CD4-positive, alpha-beta T cell treated with Interleukin-17A for 1 hour (primary cell): ENCODE measurements at places on chromosomes 3 and 15.

DNA sequence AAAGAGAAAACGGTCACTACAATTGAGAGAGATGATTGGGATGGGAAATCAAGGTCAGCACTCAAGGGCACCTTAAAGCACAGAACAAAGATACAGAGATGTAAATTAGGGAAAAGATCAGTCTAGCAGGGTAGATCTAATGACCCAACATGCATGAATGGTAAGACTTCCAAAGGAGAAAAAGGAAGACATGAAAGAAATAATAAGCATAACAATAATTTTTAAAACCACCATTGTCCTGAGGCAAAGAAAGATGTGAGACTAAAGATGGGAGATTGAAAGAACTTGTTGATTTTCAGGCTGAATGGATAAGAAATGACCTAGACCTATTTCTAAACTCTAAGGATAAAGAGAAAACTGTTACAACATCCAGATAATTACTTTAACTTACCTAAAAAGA is 34.8 kb upstream of the AMOTL2 start:
- no peak for DNase-seq

DNA sequence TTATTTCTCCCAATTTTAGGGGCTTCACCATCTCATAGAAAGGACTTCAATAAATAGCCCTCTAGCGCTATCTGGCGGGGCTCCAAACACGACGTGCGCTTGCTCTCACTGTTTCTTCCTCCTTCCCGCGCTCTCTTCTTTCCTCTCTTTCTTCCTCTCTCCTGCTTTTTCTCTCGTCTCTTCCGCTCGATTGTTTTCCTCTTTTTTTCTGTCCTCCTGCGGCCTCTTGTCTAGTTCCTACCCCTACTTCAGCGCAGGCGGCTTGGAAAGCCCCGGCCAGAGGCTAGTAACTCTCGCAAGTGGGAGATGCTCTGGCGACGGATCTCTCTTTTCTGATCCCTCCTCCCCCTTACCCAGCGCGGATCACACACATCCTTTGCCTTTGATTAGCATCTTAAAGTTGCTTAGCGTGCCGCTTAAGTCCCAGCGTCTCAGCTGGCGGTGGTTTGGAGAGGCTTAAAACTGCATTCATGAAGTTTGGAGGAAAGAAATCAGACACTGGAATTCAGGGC is 6.2 kb upstream of the MEIS2 start:
- no peak for DNase-seq

DNA sequence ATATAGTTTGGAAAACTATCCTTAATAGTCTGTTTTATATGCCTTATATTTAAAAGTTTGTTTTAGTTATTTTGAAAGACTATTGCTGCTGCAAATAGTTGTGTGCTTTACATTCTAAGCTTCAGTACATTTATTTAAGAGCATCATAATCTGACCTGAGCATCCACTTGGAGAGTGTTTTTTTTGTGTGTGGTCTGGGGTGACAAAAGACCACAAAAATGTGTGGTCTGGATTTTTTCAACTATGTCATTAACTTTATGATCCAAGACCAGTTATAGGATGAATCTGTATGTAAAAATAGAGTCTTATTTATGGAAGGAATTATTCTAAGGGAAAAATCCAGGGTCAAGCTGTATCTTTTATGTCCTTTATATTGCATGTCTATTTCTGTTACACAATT is 77.4 kb downstream of the SLTM start:
- DNase-seq, result no peak

GRCh38 chr3:72663429-72663828 is 184.8 kb downstream of the SHQ1 start:
- no peak for DNase-seq

DNA sequence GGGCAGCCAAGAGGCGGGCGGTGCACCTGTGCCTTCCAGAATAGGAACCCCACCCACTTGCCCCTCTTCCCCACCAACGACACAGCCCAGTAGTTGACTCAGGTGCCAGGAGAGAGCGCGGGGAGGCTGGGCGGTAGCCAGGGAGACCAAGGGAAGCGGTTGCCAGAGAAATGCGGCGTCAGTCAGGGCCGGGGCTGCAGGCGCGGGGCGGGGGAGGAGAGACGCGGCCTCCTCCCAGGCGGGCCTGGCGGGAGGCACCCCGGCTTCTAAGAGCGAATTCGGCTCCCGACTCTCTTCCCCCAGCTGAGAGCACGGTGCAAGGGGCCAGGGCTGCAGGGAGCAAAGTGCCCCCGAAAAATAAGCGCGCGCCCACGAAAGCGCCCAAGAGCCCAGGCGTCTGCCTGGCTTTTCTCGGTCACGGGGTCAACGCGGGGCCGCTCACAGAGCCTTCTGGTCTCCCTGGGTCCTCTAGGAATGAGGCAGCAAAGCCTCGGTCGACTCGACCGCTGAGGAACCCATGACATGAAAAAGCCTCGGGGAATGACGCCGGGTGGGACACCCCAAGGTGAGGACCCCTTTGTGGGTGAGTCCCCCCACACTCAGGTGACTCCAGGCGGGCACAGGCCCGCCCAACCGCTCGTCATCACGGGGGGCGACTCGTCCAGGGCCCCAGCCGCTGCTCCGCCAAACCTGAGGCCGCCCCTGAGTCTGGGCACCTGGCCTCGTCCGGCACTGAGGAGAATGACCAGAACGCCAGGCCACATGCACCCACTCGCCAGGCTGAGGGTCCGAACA is 716 bp downstream of the CPEB1 start:
- DNase-seq, result no peak

GRCh38 chr3:113275583-113275928 is 64.2 kb downstream of the BOC start:
- DNase-seq, result no peak

DNA sequence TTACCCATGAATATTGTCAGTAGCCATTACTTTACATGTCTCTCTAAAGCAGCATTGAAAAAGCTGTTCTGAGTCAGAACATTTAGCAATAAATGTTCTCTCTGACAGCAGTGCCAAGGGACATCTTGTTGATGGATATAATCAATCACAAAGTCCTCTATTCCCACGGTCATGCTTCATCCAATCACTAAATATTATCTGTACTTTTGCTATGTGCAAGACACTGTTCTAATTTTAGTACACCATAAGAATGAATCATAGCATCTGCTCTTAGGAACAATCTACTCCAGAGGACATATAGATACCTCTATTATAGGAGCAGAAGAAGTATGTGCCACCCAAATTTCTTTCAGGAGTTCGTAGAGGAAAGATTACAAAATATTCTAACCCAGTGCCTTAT is 142.5 kb upstream of the MBNL1 start:
- DNase-seq, result no peak

- DNase-seq, result no peak
These were observed 2.7 kb downstream of the MESP2 start for GRCh38 chr15:89778861-89779260.

GRCh38 chr3:128480278-128480677 is 12.7 kb downstream of the GATA2 start:
- DNase-seq, result no peak

GRCh38 chr3:143581972-143582722 is 266.1 kb downstream of the SLC9A9 start:
- no peak for DNase-seq

DNA sequence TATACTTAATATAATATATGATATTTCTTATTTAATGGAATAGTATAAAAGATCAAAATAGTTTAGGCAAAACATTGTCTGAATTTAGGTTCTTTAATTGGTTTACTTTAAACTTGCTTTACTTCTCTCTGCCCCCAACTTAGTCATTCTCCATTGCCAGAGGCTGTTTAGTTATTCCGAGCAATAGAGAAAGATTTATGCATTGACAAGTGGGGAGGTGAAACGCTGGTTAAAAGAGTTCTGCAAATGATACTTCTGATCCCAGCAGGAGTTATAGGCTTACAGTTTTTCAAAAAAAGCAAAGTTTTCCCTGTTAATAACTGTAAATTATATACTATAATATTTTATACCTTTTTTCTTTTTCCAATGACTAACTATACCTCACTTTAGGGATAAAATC is 145.4 kb downstream of the EPHA3 start:
- no peak for DNase-seq

DNA sequence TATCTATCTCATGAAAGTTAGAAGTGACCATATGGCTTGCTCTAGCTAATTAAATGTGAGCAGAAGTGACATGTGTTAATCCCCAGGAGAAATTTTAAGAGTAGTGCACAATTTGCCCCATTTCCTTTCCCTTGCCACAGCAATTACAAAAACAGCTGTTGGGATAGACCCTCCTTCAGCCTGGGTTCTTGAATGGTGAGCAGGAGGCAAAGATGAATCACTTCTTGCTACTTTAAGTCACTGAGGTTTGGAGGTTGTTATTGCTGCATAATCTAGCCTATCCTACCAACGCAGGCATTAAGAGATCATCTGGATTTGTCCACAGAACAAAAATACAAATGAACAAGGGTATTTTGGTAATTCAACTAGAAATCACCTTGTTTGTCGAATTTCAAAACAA is 51.7 kb upstream of the CAPN7 start:
- DNase-seq, result no peak

DNA sequence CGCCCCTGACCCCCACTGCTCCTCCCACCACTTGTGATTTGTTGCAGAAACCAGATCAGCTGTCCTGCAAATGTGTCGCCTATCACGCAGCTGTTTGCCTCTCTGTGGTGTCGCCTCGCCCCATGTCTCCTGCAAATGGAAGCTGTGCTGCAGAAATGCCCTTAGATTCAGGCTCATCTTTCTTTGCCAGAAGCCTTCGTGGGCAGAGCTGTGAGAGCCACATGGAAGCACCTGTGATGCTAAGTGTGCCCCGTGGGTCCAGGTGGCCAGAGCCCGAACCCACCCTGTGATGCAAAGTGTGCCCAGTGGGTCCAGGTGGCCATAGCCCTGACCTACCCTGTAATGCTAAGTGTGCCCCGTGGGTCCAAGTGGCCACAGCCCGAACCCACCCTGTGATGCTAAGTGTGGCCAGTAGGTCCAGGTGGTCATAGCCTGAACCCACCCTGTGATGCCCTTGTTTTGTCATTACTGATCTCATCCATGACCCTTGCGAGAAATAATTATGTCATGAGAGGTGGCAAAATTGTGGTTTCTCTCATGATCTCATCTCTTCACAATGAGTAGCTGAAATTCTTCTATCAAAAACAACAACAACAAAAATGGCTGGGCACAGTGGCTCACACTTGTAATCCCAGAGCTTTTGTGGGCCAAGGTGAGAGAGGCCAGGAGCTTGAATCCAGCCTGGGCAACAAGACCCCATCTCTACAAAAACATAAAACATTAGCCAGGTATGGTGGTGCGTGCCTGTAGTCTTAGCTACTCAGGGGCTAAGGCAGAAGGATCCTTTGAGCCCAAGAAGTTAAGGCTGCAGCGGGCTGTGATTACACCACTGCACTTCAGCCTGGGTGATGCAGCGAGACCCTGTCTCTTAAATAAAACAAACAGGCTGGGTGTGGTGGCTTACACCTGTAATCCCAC is 187.4 kb downstream of the GOLGA6L6 start:
- peak; percentile 13 for DNase-seq

DNA sequence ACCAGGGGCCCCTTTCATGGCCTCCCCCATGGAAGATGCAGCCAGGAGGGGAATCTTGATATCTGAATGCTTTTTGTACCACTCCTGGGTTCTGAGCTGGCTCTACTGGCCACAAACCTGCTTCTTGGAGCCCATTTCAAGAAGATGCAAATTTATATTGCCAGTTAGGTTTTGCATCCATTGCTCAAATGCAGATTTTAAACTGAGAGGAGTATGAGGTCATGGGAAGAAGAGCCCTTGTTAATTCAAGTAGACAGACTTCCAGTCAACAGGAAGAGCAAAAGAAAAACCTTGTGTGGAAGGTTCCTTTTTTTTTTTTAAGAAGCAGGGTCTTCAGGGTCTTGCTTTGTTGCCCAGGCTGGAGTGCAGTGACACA is 133.5 kb downstream of the PDZRN3 start:
- no peak for DNase-seq

GRCh38 chr15:43463507-43463906 is 29.4 kb downstream of the TP53BP1 start:
- DNase-seq, result no peak

GRCh38 chr3:143351895-143352608 is 232.5 kb downstream of the CHST2 start:
- DNase-seq, result no peak

GRCh38 chr15:50940506-50940905 is 32.0 kb downstream of the AP4E1 start:
- DNase-seq, result no peak

GRCh38 chr3:185423178-185423577 is 60.2 kb downstream of the MAP3K13 start:
- no peak for DNase-seq

GRCh38 chr3:156098437-156099035 is 21.8 kb upstream of the KCNAB1 start:
- DNase-seq, result no peak

DNA sequence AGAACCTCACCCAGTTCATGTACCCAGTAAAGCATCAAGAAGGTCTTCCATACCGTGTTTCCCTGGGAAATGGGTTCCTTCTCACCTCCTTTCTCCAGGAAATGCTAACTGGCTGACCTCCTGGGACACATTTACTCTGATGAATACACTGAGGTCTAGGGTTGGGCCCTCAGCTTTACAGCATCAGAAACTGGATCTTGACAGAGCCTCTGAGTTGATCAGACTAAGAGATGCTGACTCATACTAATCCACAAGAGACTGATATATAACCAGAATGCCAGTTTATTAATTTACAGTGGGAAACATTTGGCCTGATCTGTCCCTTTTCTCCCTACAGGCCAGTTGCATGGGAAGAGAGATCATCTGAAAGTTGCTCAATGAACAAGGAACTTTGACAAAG is 55.8 kb downstream of the GTF2E1 start:
- DNase-seq, result no peak

- DNase-seq, result no peak
These were observed 130.1 kb downstream of the IGF1R start for GRCh38 chr15:98778263-98778959.

DNA sequence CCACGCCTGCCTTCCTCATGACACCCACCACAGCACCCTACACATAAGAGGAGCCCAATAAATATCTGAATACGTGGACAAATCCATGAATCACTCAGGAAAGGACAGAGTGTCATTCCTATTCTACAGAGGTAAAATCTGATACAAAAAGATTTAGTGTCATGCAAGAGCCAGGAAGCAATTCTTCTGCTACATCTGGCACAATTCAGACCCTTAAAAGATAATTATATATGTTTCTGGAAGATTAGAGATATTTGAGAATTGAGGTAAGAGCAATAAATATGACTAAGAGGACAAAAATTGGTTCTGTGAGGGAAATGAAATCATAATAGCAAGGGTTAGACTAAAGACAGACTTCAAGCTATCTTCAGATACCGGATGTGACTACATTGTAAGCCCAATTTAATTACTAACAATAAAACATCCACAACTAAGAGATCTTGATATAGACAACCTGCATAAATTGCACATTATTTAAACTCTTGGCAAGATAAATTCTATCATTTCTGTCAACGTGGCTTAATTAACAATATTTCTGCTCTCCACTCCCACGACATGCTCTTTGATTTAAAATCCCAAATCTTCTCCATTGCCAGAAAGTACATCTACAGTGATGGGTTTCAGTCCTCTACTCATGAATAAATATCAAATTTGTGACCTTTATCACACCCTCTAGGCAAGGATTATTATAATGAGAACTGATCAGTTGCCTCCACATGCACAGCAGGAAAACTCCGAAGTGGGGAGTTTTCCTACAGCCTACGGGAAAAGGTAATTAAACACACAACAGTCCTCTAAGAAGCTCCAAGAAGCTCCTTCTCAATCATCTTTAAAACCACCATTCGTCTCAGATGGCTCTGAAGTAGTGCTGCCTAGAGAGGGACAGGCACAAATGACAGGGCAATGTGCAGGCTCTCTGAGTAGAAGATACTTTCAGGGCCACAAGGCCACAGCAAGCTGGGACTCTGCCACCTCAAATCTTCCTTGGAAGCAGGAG is 32.6 kb downstream of the MB21D2 start:
- DNase-seq, result no peak
